ENCODE measurements at places on chromosomes 6 and 20.

- DNase-seq: no peak
Observed at GRCh38 chr20:56793916-56794315, 164.8 kb downstream of the TFAP2C start.

GRCh38 chr20:17835934-17836300, 132.7 kb downstream of the SNX5 start:
- DNase-seq: no peak

- DNase-seq: no peak
Observed at GRCh38 chr20:52937591-52938100, 34.5 kb upstream of the TSHZ2 start.

GRCh38 chr6:119237177-119237715, 112.3 kb downstream of the MAN1A1 start:
- no peak for DNase-seq

GRCh38 chr6:56961151-56961550, 6.2 kb downstream of the BEND6 start:
- DNase-seq: no peak
